ENCODE measurements at places on chromosomes 1 and 21.

GRCh38 chr1:182956708-182957365, 3.9 kb upstream of the SHCBP1L start:
- no peak for DNase-seq

DNA sequence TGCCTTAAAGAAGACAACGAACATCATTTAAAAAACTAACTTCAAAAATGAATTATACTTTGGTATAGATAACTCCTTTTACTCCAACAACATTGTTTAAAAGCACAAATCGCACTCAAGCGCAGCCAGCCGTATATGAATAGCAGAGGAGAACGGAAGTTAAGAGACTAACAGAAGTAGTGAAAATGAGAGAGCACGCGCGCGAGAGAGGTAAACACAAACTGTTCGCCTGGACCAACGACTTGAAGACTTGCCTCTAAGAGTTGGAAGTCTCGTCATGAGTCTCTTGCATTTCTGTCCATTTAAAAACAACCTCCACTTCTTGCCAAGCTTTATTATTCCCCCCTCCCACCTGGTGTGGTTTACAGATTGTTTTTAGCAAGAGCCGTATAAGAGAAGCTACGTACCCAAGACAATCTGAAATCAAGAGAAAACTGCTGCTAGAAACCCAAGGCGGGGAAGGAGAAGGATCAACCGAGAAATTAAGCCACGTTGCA, 479 bp downstream of the SELENOF start:
- peak; percentile 36 for DNase-seq

- DNase-seq: no peak
Measured at GRCh38 chr1:64962441-64962840, 3.9 kb downstream of the JAK1 start.

- DNase-seq: no peak
Measured at GRCh38 chr1:237054313-237054712, 12.3 kb downstream of the RYR2 start.

DNA sequence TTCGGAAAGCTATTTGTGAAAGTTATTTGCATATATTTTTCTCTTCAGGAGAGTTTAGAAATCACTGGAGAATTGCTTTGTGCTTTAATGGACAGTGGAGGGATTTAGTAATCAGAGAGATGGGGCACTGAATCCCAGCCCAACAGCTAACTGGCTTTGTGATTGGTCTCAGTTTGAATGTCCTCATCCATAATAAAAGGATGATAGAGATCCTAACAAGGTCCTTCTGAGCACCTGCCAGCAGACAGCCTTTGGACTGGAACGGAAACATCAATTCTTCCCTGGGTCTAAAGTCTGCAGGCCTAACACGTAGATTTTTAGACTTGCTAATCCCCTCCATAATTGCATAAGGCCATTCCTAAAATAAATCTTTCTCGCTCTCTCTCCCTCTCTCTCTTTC, 112.0 kb upstream of the ADAMTS5 start:
- DNase-seq: no peak

- DNase-seq: no peak
Measured at GRCh38 chr1:47178020-47178419, 11.8 kb downstream of the PDZK1IP1 start.

DNA sequence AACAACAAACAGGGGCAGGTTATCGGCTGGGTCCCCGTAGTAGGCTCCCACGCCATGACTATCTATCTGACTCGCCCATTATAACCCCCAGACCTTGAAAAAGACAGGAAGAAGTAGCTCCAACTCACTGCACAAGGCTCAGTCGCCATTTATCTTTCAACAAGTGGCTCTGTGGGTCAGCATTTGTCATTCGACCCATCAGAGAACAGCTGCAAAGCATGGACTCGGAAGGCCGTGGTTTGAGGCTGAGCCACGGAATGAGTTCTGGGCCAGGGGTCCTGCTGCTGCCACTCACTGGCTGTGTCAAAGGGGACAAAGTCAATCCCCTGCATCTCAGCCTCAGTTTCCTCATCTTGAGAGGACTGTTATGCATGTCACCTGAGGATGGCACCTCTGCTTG, 131.0 kb downstream of the DMRTA2 start:
- DNase-seq: no peak

- no peak for DNase-seq
Measured at GRCh38 chr1:153459655-153460054, 796 bp downstream of the S100A7 start.

DNA sequence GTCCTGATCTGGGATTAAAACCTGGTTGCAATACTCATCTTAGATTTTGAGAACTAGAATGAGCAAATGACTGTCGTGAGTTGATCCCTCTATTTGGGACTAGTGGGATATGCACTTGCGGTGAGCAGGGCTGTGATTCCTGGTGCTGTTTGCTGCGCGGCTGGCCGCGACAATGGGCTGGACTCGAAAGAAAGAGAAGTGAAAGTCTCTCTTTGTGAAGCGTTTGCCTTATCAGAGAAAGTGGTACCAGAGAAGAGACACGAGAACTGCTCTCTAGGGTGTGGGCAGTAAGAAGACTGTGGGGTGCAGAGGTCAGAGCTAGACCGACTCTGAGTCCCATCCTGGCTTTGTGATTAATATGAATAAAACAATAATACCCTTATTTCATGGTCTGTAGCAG, 8.6 kb downstream of the ST6GALNAC3 start:
- no peak for DNase-seq

DNA sequence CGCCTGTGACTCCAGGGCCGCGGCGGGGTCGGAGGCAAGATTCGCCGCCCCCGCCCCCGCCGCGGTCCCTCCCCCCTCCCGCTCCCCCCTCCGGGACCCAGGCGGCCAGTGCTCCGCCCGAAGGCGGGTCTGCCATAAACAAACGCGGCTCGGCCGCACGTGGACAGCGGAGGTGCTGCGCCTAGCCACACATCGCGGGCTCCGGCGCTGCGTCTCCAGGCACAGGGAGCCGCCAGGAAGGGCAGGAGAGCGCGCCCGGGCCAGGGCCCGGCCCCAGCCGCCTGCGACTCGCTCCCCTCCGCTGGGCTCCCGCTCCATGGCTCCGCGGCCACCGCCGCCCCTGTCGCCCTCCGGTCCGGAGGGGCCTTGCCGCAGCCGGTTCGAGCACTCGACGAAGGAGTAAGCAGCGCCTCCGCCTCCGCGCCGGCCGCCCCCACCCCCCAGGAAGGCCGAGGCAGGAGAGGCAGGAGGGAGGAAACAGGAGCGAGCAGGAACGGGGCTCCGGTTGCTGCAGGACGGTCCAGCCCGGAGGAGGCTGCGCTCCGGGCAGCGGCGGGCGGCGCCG, at the start of gene SIM2:
SIM2 (plus strand) TSS at position 135 of the 565 bp plus-strand sequence. CDS start 632 bp downstream, outside the sequence.
- no peak for DNase-seq

DNA sequence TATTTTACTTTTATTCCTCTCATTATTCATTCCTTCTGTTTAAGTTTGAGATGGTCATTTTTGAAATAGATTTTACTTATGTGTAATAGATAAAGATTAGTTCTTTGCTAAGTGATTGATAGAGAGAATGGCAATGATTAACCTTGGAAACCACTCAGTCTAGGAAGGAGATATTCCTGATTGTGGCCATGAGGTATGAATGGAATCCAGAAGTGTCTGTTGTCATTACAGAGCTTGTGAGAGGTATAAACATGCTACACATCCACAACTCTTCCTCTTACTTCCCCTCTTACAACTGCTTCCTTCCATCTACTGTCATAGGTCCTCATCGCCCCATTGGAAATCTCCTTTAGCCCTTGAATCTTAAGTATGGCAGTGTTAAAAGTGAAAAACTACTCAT, 988.8 kb upstream of the B3GALT2 start:
- no peak for DNase-seq

GRCh38 chr1:96544831-96545221, 176.8 kb upstream of the PTBP2 start:
- DNase-seq: no peak

DNA sequence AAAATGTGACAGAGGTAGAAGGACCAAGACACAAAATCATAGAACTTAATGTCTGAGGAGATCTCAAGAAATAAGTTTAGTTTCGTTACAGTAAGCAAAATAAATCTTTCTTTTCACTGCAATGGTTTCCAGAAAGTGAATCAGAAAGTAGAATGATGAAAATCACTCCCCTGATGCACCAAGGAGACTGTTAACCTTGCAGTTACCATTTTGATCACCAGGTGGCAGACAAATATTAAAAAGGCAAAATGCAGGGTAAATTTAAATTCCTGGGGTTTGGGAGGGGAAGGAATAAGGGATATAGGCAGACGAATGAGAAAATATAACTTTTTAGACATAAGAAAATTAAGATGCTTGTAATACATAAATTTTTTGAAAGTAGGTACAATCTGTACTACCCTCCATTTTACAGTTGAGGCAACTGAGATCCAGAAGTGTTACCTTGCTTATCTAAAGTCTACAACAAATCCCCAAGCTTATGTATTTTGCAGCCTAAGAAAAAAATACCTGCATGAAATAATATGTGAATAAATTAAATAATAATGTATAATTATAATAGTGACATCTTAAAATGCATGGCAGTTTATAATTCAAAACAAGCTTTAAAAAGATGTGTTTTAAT, 253.2 kb downstream of the CRB1 start:
- no peak for DNase-seq

- DNase-seq: no peak
Measured at GRCh38 chr21:32515874-32516273, 69.4 kb downstream of the TCP10L start.

DNA sequence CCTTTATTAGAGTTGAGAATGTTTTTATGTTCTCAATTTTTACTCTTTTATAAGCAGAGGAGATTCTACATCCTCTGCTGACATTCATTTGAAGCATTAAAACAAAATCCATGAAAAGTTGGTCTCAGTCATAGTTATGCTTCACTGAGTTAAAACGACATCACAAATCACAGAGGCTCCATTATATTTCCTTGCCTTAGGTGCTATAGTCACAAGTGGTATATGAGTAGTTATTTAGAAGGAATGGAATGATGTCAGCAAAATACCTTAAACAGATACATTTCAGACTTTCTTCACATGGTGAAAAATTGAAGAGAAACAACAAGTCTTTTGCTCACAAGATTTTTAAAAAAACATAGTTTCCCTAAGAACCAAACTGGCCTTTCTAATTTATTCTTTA, 11.7 kb upstream of the METTL13 start:
- DNase-seq: no peak

DNA sequence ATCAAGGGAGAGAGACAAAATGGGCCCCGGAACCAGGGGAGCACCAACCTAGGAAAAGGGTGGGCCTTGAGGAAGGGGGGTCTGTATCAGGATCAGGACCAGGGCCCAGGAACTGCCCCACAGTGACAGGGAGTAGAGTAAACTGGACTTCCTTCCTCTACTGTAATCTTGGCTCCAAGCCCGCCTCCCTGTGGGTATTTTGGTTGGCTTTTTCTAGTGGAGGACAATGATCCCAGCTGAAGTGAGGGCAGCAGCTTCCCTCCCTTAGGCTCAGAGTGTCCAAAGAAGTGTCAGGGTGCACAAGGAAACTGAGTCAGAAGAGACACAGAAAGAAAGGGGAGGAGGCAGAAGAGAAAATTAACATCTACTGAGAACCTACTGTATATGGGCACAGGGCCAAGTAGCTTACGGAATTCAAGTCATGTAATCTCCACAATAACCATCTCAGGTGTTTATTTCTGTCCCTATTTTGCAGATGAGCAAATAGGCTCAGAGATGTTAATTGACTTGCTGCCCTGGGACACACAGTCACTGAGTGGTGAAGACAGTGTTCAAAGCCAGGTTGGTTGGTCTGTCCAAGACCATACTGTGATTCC, 4.8 kb downstream of the UBQLN4 start:
- no peak for DNase-seq

- DNase-seq: no peak
Measured at GRCh38 chr1:209884249-209884648, 53.8 kb upstream of the SYT14 start.

GRCh38 chr1:206504363-206504713, 3.0 kb upstream of the RASSF5 start:
- DNase-seq: no peak

DNA sequence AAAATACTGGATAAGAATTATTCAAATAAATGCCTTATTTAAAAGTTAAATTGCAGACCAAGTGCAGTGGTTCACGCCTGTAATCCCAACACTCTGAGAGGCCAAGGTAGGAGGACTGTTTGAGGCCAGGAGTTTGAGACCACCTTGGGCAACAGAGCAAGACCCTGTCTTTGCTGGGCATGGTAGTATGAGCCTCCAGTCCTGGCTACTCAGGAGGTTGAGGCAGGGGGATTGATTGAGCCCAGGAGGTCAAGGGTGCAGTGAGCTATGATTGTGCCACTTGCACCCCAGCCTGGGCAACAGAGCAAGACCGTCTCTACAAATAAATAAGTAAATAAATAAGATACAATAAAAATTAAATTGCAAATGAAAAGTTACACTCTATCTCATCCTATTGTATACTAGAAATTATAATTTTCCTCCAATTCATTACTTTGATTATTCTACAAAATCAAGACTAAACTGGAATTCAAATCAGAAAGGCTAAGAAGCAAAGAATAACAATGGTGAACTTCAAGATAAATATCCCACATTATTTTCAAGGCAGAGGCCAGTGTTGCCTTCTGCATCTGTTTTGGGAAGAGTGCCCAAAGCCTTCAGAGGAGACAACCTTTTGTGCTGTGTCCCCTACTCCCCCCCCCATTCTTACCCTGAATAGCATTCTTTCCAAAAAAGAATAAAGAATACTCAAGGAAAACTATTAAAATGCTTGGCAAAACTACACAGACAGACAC, 73.3 kb upstream of the IRF2BP2 start:
- DNase-seq: no peak

DNA sequence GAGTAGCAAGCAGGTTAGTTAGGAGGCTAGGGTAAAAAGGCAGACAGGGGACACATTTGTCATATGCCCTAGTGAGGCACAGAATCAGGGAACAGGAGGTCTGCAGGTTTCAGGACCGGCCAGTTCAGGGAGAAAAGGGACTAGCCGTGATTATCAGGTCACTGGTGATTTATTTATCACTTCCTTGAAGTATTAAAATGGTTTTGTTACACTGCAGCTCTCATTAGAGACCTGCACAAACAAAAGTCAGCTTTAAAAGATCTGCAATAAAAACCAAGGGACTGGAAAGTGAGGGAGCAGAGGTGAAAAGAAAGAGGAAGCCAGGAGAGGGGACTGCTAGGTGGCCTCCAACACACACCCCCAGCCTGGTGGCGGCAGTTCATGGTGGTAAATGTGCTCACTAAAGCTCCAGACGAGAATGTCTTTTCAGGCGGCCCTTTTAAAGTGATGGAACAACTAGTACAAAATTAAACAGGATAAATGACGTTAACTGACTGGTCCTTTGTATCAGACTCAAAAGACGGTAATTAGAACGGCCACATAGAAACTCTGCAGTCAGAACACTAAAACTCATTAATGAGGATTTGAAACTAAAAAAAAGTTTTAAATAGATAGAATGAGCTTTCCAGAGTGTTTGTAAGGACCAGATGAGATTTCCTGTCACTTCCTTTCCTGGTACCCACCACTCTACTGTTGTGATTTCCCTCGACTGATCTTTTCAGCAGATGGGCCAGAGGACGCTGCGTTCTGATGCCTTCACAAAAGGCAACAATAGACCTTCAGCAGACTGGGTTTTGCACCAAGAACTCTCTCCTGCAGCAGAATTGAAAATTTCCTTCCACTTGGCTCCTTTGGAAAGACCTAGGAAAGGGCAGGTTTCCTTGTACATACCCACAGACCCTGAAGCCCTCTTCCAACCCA, 136.8 kb downstream of the NTPCR start:
- DNase-seq: no peak

All from HL-60 (cell line).